NCI-H460 (cell line): ENCODE measurements at places on chromosomes 5 and 9.

- no peak for DNase-seq
These were observed 128.2 kb upstream of the VCAN start for GRCh38 chr5:83343299-83343698.

DNA sequence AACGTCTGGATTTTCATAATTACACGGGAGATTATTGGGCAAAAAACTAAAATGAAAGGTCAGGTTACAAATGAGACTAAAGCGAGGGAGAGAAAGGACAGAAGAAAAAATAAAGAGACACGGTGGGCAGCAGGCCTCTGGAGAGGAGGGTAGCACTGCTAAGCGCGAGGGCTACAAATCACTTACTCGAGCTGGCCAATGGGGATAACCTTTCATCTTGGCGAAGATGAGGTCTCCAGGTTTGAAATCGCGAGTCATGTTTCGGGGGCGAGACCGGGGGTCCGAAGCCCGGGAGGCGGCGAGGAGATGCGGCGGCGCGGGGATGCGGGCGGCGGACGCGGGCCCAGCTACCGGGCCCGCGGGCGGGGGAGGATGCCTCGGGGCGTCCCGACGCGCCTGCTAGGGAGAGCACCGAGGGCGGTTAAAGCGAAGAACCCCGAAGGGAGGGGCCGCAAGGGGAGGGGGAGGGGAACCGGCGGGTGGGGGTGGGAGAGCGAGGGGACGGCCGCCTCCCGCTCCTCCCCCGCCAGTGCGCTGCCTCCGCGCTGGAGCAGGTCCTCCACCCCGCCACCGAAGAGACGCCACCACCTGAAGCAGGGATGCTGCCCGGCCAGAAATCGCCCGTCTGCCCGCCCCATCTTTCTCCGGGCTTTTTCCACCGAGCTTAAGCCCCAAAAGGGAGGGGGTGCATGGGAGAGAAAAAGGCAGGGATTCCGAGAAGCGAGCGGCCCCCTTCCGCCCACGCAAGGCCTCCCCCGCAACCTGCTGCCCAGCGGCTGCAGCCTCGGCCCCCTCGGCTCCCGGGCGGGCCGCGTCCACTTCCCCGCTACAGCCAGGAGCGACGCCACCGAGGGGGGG is 610 bp downstream of the PSIP1 start:
- peak; percentile 8 for DNase-seq

DNA sequence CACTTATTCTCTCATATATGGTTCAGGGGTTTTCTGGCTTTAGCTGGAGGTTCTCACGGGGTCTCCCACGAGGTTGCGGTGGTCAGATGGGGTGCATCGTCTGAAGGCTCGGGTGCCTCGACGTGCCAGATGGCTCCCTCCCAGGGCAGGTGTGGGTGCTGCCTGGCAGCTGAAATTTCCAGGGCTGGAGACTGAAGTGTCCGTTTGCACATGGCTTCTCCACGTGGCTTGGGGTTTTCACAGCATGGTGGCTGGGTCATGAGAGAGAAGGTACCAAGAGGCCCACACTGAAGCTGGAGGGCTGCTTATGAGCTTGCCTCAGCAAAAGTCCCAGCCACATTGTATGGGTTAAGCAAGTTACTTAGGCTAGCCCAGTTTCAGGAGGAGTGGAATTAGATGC is 218.6 kb downstream of the AGTPBP1 start:
- DNase-seq, result no peak

- no peak for DNase-seq
These were observed 2.0 kb downstream of the SMAD5 start for GRCh38 chr5:136134653-136135052.

- DNase-seq, result no peak
These were observed at the start of gene CDH6 for GRCh38 chr5:31193591-31194467. TSS of gene CDH6 (plus strand) at chr5:31193686. CDS start at chr5:31267474, 73,788 bp downstream.

GRCh38 chr5:74310997-74311930 is 329.3 kb downstream of the ENC1 start:
- DNase-seq, result no peak

DNA sequence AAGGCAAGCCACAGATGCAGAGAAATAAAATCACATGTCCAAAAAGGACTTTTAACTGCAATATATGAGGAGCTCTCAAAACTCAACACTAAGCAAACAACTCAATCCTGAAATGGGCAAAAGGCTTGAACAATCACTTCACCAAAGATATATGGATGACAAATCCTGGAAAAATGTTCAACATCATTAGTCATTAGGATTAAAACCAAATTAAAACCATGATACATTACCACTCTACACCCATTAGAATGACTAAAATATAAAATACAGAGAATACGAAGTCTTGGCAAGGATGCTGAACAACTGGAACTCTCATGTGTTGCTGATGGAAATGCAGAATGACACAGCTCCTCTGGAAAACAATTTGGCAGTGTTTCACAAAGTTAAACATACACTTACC is 277.4 kb downstream of the TLE1 start:
- DNase-seq, result no peak

DNA sequence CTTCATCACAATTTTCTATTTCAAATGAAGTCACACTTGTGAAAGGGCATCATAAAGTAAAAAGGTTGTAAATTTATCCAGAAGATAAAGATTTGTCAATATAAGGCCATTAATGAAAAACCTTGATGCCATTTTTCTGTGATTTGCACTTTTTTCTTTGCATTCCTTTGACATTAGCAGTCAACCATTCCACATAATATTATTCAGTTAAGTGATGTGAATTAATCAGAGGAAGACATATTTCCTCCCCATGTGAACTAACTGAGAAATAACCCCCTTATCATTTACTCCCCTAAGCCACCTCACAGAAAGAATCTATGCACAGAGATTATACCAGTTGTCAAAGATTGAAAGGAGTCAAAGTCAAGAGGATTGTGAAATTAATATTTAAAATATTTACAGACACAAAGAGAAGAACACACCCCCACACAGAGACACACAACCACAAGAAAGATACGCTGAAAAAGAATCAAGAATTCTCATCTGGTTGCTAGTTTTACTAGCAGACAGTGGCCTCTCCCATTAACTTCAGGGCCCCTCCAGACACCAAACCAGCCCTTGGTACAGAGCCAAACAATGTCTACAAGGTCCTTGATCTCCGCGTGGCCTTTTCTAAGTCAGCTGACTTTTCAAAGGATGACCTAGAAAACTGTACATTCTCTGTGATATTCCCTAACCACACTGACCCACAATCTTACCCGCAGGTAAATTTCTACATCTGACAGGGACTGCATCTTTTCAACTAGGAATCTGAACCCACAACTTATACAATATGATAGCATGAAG is 29.5 kb downstream of the GNAQ start:
- DNase-seq, result no peak

DNA sequence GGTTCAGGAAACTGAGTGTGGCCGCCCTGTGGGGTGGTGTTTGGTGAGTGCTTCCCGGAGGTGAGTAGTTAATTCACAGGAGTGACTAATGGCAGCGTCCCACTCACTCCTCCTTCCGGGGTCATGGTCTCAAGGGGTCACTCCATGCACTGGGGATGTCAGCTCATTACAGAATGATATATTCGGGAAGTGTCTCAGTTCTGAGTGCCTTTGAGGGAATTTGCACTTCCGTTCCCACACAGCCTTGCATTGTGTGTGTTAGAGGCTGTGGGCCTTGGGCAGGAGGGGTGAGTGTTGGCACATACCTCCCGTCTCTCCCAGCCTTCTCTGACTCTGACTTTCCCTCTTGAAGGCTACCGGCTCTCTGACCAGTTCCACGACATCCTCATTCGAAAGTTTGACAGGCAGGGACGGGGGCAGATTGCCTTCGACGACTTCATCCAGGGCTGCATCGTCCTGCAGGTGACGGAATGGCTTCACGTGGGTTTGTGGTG is 10.5 kb upstream of the AHRR start:
- DNase-seq, result no peak

DNA sequence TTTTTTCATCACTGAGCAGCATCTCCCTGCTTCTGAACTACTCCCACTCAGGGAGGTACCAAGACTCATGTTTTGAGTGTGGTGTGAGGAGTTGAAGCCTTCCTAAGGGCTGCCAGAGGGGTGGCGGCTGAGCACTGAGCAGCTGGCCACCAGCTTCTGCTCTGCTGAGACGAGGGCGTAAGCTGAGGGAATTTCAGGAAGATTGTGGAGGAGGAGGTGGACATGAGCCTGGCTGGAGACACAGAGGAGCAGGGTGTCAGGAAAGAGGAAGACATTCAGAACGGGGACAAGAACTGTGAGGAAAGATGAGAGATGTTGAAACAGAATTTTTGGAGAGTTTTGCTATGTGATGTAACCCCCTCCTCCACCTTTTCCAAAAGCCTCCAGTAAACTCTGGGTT is 7.8 kb downstream of the LCP2 start:
- no peak for DNase-seq

- no peak for DNase-seq
These were observed 681.5 kb upstream of the ACO1 start for GRCh38 chr9:31702957-31703356.

GRCh38 chr5:168513861-168514428 is 15.2 kb upstream of the FBLL1 start:
- no peak for DNase-seq

DNA sequence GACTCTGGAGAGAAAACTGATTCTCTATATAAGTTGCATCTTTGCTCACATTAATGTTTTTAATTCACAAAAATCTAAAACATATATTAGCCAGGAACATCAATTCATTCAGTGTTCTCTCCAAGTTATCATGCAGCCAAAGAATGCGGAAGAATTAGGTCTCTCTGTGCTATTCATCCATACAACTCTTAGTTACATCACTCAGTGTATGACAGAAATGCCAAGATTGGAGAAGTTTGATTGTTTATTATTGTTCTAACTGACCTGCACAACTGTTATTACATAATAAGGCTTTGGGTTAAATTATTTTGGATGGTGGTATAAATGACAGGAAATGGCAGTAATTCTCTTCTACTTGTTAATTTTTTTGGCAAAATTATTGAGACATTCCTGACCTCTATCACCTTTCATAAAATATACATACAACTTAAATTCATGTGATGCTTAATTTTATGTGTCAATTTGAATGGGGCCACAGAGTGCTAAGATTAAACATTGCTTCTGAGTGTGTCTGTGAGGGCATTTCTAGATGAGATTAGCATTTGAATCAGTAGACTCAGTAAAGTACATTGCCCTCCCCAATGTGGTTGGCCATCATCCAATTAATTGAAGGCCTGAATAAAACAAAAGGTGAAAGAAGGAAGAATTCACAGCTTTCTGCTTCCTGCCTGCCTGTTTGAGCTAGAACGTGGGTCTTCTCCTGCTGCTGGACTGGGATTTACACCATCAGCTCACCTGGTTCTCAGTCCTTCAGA is 70.2 kb downstream of the NR2F1-AS1 start:
- DNase-seq, result no peak

DNA sequence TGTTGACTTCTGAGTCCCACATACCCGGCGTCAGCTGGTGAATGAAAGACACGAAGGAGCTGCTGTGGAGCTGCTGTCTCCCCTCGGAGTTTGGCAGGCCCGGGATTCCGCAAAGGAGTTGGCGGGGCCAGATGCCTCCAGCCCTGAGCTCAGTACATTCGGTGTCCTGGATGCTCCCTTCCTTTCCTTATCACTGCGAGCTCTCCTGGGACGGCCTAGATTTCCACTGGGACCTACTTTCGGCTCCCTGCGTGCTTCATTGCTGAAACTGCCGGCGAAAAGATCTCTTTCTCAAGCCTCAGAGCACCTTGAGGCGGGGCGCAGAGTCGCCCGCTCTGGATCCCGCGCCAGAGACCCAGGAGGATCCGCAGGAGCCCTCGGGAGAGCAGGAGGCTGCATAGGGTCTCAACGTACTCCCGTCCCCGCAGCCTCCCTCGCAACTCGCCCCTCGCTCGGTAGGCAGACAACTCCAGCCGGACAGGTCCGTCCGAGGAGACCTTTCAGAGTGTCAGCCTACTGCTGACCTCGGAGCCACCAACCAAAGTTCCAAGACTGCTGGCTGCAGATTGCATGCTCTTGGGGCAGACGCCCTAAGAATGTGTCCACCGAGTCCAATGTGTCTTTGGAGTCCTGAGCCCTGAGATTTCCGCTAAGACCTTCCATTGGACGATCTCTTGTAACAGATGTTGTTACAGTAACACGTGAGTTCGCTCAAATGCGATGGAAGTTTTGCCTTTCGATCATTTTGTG is 6.1 kb downstream of the ANXA2R start:
- DNase-seq, result no peak

GRCh38 chr5:150497274-150497988 is 10.5 kb upstream of the NDST1 start:
- peak; percentile 83 for DNase-seq

- DNase-seq, result no peak
These were observed 206.5 kb downstream of the PAX5 start for GRCh38 chr9:36827593-36827992.

DNA sequence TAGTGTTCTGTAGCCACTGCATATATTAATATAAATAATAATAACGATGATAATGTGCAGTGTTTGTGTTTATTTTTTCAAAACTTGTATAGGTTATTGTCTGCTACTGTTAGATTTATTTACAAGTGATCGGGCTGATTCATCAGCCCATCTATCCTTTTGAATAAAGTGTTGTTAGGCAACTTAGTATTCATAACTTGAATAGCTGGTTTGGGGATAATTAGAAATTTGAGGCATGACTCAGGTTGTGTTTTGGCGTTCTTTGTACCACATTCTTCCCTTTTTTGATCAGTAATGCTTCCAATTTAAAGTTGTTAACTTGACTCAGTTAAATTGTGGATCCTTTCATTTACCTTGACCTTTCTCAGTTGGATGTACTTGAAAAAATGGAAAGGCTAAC is 69.7 kb downstream of the FOCAD start:
- DNase-seq, result no peak

- no peak for DNase-seq
These were observed 282.7 kb upstream of the POU5F2 start for GRCh38 chr5:94024101-94024500.

- no peak for DNase-seq
These were observed 26.0 kb upstream of the C9orf72 start for GRCh38 chr9:27599102-27599869.

GRCh38 chr9:20981486-20981885 is 50.0 kb downstream of the HACD4 start:
- DNase-seq, result no peak

DNA sequence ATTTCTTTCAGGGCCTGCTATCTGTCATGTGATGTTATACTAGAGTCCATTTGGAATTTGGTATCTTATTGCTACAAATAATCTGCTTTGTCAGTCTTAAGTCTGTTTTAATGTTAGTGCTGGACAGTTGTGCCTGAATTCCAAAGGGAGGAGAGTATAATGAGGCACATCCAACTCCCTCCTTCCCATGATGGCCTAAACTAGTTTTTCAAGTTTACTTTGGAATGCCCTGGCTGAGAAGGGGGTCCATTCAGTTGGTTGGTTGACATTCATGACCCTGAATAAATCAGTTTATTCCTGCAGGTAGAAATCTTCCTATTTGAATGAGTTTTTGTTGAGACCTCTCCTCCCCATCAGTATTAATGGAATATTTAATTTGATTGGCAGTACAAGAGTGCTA is 9.4 kb upstream of the LRRTM2 start:
- no peak for DNase-seq

DNA sequence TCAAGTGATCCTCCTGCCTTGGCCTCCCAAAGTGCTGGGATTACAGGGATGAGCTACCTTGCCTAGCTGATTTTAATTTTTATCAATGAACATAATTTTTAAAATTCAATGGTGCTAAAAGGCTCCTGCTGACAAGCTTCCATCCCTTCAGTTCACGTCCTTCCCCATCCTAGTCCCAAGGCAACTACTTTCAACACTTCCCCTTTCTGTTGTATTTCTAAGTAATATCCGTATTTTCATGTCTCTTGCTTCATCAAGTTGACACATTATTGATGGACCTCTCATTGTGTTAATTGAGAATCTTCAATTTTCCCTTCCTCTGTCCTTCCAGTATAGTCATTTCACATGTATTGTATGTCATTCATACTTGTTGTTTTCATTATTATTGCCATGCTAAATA is 93.8 kb upstream of the RASGRF2 start:
- DNase-seq, result no peak
